ENCODE measurements at places on chromosomes 6 and 20. TPM values are rescaled to one million over a fixed set of nuclear protein-coding genes. Genes with fewer than 3 reads are reported as not detected.

FILIP1 gene
- 1.5 TPM for total RNA-seq

SLC16A10 gene
- 44.0 TPM for total RNA-seq

SPATS1 gene
- not detected for total RNA-seq

SRMS gene
- total RNA-seq = not detected

BPIFA1 gene
- total RNA-seq = not detected

COL10A1 gene
- total RNA-seq = not detected

TSHZ2 gene
- 65.3 TPM for total RNA-seq

LGSN gene
- total RNA-seq = not detected

SYCP2L gene
- total RNA-seq = 0.80 TPM

USP49 gene
- total RNA-seq = 1.5 TPM

BPIFA2 gene
- not detected for total RNA-seq

OR2H2 gene
- total RNA-seq = not detected

NPBWR2 gene
- total RNA-seq = 0.34 TPM

WTAP gene
- 78.9 TPM for total RNA-seq

DNA sequence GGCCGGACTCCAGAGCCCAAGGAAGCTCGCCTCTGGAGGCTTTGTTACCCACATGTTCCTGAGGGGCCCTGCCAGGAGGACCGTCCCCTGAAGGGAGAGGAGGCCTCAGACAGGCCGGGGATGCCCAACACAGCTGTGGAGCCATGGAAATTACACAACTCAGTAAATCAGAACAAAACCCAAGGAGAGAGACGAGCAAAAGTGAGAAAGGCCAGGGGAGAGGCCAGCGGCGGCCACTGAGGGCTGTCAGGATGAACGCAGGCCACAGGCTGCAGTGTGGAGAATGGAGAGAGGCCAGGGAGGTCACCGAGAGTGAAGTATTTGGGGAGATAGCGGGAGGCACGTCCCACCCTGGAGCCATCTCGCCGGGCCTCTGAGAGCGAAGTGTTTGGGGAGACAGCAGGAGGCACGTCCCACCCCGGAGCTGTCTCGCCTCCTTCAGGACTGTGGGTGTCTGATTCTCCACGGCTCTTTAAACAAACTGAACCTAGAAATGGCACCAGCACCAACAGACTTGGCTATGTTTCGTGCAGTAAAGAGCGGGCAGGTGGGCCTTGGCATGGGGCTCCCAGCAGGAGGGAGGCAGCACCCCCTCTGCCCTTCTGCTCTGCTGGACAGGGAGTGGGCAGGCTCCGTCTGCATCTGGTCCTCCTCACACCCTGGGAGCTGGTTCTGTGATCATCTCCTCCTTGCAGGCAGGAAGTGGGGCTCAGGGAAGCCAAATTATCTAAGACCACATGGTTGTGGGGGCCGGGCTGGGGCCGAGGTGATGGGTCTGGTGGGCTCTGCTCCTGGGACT lies 91.0 kb downstream of the YTHDF1 start:
- DNase-seq = no peak

DNA sequence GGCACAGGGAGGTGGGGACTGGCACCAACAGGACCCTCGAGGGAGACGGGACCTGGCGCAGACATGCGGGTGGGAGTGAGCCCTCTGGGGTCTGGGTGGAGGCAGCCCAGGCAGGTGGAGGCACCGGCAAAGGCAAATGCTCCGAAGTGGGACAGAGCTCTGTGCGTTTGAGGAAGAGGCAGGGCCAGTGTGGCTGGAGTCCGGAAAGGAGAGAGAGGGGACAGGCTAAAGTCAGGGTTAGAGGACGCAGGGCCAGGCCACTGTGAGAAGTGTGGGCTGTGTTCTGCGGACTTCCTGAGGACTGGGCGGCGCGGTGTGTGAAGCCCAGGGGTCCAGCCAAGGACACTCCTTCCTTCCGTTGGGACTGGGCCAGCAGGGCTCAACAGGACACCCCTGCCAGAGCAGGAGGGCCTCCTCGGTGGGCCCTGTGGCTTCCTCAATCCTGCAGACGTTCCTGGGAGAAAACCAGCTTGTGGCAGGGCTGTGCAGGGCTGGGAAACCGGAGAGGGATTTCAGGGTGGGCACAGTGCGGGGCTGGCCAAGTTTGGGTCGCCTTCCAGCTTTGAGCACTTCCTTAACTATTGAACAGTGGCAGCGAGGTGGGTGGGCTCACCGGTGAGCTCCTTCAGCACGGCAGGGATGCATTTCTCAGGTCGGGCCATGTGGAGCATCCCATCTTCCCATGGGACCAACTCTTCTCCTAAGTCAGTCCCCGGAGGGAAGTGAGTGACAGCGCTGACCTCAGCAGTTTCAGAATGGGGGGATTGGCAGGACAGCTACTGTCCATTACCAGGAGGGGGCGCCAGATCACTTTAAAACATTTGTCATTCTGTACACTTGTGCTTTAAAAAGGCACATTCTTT lies 22.5 kb downstream of the MOCS3 start:
- DNase-seq = peak; percentile 58

- no peak for DNase-seq
These were observed 376.5 kb downstream of the KHDRBS2 start for GRCh38 chr6:61909486-61909885.

DNA sequence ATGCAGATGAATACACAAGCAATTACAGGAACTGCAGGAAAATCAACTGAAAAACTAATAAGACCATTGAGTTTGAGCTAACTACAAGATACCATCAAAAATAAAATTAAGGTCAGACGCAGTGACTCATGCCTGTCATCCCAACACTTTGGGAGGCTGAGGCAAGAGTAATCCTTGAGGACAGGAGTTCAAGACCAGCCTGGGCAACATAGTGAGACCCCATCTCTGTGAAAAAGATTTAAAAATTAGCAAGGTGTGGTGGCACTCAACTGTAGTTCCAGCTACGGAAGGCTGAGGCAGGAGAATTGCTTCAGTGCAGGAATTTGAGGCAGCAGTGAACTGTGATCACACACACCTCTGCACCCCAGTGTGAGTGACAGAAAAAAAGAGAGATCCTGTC lies 419.9 kb upstream of the SOX4 start:
- DNase-seq = no peak

DNA sequence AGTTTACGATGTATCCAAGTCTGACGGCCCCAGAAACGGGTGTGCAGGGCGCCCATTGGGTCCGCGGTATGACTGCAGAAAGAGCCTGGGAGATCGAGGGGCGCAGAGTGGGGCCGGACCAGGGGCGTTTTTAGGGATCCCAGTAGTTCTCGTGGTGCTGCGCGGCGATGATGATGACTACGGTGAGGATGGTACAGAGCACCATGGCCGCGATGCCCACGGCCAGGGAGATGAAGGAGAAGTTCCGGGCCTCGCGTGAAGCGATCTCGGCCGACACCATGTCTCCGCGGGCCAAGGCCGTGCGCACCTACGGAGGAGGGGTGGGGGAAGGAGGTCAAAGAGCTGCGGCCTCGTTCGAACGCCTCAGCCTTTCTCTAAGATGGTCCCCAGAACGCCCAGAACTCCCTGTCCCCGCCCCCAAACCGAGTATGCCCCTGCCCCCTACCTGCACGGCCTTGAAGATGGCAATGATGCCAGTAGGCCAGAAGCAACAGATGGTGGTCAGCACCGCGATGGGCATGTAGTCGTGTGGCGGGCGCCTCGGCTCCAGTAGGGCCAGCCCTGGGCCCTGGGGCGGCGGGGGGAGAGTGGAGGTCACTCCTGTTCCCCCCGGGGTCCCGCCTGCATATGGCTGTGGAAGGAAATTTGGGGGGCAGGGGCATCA lies 2.5 kb downstream of the PRRT1 start:
- no peak for DNase-seq

DNA sequence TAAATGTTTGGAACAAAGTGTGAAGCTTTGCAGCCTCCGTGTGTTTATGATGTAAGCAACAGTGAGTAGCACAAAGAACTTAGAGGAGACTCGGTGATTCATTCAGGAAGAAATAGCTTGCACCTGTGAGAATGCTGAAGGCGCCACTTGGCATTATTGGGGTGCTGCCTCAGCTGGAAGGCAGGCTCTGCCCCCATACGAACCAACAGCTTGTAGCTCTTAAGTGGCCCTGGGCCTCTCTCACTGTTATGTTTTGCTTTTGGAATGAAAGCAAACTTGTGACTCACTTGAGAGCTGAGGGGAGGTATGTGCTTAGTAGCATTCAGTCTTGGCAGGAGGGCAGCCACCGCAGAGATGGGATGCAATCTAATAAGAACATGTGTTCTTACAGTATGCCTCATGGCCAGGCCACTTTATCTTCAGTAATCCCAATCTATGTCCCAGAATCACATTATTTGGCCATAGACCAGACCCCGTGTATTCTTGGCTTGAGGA lies 310.7 kb downstream of the EYA4 start:
- DNase-seq = no peak

- no peak for DNase-seq
These were observed 181.6 kb downstream of the CDC5L start for GRCh38 chr6:44569131-44569530.

DNA sequence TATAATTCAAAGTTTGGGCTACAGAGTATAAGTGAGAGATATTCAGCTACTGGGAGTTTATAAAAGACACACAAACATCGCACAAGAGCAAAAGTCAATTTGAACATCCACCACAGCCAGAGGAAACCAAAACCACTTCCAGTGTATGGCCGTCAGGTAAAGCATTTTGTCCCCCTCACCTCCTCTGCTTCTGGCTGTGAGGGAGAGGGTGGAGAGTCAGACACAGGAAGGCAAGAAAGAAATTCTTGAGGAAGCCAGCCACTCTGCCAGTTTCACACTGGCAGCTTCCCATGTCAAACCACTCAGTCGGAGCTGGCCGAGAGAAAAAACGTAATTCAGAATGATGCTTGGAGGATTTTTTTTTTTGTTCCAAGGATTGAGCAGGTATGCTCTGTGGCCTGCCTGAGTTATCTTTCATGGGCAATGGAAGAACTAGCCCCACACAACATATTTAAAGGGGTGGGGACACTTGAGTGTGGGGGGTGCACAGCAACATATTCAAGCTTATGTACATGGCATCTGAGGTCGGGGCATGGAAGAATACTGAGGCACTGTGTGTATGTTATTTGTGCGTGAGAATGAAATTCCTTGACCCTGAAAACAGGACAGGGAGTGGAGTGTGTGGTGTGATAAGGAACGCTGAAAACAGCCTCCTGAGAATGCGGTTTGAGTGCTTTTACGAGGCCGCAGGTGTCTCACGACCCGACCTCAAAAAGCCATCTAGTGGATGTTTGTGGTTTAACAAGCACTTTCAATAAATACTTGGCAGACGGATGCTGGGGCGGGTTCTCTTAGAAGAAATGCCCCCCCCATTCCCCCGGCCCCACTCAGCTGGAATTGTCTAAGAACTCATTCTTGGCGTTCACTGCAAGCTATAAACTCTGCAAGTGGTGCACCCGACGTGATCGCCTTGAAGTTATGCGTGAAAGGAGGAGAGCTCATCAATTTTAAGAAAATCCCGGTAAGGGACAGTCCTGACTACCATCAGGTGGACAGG lies 27.5 kb upstream of the ZBTB22 start:
- DNase-seq = peak; percentile 85

- DNase-seq = no peak
These were observed 115.6 kb upstream of the FERMT1 start for GRCh38 chr20:6238421-6238820.

- DNase-seq = no peak
These were observed 272.6 kb downstream of the TMEM242 start for GRCh38 chr6:157050537-157051265.

- DNase-seq = no peak
These were observed 121.1 kb downstream of the TNFRSF21 start for GRCh38 chr6:47188588-47189021.

DNA sequence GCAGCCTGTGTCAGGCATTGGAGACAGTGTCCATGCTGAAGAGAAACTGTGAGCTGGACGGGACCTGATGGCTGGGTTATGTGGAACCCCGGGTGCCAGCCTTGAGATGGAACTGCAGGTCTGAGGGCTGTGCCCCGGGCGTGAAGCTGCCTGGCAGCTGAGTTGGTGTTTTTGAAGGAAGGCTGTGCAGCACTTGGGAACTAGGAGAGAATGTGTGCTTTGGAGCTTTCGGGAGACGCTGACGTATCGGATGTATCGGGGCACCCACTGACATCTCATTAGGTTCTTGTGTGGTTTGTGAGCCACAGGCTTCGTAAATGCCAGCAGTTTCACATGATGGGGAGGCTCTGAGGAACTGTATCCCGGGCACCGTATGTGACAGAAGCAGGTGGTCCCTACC lies 2.2 kb downstream of the DLGAP4 start:
- no peak for DNase-seq

GRCh38 chr6:32337186-32337805 lies 34.4 kb downstream of the TSBP1 start:
- no peak for DNase-seq

DNA sequence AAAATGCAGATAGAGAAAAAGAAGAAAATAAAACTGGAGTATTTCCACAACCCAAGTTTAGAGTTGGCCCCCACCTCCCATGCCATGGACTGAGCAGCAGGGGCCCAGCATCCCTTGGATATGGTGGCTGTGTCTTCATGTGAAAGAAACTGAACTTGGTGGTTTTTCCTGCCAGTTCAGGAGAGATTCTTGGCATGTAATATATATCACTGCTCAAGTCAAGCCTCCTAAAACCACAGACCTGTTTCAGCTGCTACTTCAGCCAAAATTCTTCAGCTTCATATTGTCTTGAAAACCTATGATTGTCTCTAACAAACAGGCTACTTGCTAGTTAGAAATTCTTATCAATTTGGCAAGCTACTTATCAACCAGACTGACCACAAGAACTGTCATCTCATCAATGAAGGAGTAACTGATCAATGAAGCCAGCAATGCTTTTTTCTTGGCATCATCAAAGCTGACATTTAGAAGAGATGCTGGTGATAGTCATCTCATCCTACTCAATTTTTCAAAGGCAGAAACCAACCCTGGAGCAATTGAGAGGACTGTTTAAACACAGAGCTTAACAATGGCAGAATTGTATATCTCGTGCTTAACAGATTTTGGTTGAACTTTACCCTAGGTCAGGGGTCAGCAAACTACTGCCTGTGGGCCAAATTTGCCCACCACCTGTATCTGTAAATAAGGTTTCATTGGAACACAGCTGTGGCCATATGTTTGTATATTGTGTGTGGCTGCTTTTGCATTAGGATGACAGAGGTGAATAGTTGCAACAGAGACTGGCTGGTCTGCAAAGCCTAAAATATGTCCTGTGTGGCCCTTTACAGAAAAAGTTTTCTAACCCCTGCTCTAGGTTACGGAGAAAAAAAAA lies 10.4 kb upstream of the NOL7 start:
- no peak for DNase-seq

DNA sequence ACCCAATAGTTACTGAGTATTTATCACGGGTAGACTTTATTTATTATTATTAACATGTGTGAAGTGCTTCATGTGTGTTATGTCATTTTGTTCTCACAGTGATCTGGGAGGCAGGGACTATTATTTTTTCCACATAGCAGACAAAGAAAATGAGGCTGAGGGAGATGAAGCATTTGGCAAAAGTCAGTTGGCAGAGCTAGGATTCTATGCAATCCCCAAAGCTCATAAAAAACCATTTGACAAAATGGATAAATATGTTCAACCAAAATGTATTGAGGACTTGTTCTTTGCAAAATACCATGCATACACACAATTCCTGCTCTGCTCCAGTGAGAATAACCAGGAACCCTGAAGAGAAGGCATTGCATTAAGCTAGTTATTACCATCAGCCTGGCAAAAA lies 184.4 kb downstream of the HS3ST5 start:
- DNase-seq = no peak

GRCh38 chr6:170045563-170045960 lies 245.3 kb downstream of the DLL1 start:
- DNase-seq = no peak

GRCh38 chr6:29263001-29263400 lies 38.5 kb upstream of the OR14J1 start:
- DNase-seq = no peak

- peak; percentile 92 for DNase-seq
These were observed 16.2 kb upstream of the BEND6 start for GRCh38 chr6:56938649-56939191.

Measured in adrenal gland (tissue), 19 donors.